ENCODE measurements at places on chromosomes 4 and X.

DNA sequence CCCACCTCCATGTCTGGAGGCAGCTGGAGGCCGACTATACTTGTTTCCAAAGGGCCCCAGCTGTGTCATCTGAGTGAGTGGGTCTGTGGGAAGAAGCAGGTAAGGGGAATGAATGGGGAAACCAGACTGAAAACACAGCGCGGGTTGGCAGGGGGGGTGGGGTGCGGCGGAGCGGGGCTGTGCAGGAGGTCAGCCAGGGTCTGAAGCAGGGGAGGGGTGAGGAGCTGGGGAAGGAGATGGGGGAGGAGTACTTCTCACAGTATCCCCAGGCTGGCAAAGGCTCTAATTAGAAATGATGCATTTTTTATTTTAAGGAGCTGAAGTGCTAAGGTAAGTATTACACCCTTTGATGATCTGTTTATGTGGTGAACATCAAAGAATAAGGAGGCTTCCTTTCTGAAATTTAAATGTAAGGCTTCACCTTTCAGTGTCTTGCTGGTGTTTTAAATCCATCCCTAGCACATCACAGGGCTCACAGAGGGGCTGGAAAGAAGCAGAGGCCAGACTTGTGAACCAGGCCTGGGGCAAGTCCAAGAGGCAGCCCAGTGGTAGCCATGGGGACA is 37.5 kb downstream of the SMIM20 start:
- DNase-seq = no peak

DNA sequence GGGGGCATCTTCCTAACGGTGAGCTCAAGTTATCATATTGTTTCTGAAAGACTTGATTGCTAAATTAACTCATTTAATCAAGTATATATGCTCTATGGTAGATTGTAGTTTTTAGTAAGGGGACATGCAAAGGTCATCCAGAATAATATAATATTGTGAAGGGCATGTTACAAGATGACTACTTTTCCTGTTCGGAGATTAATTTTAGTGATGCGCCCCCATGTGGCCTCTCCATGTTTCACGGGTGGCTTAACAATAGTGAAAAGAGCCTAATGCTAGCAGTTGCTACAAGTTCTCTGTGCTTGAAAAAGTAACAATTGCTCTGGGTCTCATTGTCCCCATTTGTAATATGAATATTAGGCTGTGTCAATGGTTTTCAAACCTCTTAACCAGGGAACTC is 12.2 kb downstream of the SMPX start:
- no peak for DNase-seq

- no peak for DNase-seq
Observed at GRCh38 chr4:147477439-147477838, 3.5 kb upstream of the EDNRA start.

- no peak for DNase-seq
Observed at GRCh38 chr4:15694431-15694830, 8.4 kb upstream of the BST1 start.

GRCh38 chr4:36006226-36006625 is 238.1 kb downstream of the ARAP2 start:
- DNase-seq = no peak

DNA sequence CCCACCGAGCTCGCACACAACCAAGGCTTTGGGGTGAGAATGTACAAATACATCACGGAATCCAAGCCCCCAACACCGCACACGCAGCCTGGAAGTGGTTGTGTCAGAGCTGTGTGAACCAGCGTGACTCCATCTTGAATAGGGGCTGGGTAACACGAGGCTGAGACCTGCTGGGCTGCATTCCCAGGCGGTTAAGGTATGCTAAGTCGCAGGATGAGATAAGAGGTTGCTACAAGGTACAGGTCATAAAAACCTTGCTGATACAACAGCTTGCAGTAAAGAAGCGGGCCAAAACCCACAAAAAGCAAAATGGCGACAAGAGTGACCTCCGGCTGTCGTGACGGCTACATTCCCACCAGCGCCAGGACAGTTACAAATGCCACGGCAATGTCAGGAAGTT is 258.4 kb downstream of the DHRSX start:
- no peak for DNase-seq
